ENCODE measurements at places on chromosomes 13 and 19.

- DNase-seq, result peak; percentile 2
These were observed 480.2 kb upstream of the MIR17HG start for GRCh38 chr13:90867336-90867683.

DNA sequence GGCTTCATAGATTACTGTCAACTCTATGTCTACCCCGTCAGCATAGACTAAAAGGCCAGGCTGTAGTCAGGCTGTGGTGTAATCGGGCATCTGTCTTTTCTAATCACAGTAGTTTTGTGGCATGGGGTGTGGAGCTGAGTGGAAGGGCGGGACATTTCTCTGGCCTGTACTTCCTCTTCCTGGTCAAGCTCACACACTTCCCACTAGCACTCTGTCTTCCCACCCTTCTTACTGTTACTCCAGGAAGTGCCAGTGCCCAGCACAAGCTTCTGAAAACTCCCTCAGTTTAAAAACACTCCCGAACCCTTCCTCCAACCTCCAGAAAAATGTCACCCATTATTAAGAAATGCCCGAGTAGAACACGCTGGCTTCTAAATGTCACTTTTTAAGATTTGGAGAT lies 229.8 kb downstream of the KLF5 start:
- no peak for DNase-seq

GRCh38 chr13:92136449-92137155 lies 738.2 kb downstream of the GPC5 start:
- DNase-seq, result no peak

DNA sequence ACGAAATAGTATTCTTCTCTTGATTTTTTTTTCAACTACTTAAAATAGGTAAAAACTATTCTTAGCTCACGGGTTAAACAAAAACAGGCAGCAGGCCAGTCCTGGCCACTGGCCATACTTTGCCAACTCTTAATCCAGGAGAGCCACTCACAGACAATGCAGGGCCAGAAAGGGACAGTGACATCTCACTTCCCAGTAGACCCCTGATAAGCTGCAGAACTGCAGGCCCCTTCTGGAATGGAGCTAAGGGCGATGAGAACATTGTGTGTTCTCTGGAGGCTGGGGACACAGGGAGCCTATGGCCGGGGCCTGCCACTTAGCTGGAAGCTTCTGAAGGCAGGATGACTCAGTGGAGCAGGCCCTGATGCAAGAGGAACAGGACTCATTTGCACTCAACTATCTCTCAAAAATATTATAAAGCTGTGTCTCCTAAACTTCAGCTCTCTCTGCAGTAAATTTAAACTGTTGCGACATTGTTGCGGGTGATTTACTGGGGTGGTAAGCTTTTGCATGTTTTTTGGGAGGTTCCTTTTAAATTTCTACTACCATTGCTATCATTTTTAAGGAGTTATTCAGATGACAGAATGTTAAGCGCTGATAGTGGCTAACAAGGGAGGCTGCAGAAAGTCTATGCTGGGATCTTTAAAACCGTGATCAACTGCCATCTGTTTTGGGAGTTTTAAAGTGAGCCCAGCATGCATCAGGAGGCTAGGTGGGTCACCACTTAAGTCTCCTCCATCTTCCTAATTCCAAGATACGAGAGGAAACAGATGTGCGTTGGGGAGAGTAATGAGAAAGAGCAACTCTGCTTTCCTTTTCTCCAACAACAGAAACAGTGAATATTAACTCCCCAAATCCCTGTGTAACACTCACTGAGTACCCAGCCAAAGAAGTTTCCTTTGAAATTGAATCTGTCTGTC lies 33.2 kb upstream of the KATNAL1 start:
- no peak for DNase-seq

- DNase-seq, result no peak
These were observed 18.3 kb downstream of the ATP4B start for GRCh38 chr13:113639616-113640262.

DNA sequence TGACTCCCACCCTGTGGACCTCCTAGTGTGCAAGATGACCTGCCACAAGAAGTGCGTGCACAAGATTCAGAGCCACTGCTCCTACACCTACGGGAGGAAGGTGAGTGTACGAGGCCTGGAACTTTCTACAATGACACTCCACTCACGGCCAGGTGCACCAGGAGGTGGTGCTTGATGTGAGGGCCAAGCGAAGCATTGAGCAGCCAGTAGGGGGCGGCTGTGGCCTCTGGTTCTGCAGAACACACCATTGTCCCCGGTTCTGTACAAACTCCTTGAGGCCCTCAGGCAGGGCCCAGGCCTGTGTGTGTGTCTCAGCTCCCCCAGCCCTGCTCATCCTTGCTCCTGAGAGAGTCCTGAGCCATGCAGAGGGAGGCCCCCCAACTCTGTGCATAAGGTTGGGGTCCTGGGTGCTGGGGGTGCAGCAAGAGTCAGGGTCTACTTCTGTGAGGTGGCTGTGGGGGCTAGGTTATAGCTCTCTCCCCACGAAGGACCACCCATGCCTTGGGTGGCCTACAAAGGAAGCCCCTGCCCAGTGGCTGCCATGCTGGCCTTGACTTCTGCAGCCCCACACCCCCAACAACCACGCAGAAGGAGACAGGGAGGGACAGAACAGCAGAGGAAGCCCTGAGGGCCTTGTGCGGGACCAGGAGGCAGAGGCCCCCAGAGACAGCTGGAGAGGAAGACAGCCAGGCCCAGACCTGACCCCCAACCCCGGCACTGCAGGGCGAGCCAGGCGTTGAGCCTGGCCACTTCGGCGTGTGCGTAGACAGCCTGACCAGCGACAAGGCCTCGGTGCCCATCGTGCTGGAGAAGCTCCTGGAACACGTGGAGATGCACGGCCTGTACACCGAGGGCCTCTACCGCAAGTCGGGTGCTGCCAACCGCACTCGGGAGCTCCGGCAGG lies 9.7 kb upstream of the USE1 start:
- no peak for DNase-seq

DNA sequence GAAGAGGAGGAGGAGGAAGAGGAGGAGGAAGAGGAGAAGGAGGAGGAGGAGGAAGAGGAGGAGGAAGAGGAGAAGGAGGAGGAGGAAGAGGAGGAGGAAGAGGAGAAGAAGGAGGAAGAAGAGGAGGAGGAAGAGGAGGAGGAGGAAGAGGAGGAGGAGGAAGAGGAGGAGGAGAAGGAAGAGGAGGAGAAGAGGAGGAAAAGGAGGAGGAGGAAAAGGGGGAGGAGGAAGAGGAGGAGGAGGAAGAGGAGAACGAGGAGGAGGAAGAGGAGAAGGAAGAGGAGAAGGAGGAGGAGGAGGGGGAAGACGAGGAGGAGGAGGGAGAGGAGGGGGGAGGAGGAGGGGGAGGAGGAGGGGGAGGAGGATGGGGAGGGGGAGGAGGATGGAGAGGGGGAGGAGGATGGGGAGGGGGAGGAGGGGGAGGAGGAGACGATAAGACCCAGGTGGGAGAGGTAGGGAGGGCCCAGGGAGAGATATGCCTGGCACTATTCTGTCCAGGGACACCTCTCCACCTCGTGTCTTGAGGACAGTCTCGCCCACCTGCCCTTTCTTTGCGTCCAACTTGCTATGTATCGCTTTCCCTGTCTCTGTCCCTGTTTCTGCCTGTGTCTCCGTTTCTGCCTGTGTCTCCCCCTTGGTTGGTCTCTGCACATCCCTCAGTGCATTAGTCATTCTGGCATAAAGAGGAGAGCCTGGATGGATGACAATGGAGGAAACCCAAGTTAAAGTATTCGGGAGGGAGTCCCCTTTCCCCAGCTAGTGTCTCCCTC lies 7.1 kb upstream of the KLK5 start:
- no peak for DNase-seq

- DNase-seq, result no peak
These were observed 697 bp downstream of the FCGRT start for GRCh38 chr19:49512970-49513745.

GRCh38 chr13:49060678-49061387 lies 85.1 kb downstream of the FNDC3A start:
- DNase-seq, result no peak

DNA sequence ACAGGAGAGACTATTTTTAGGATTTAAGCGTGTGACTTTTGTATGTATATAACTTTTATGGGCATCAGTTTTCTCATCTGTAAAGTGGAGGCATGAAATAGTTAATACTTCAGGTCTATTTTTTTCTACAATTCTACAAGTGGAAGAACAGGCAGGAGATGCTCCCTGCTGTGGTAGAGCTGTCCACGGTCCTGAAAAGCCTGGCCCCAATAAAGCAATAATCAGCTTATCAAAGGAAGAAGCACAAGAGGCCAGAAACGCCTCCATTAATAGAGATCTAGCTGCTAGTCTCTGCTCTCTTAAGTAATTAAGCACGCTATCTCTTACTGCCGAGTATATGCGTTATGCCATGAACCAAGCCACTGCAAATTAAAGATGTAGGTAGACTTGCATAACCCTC lies 28.0 kb upstream of the WASF3 start:
- no peak for DNase-seq

DNA sequence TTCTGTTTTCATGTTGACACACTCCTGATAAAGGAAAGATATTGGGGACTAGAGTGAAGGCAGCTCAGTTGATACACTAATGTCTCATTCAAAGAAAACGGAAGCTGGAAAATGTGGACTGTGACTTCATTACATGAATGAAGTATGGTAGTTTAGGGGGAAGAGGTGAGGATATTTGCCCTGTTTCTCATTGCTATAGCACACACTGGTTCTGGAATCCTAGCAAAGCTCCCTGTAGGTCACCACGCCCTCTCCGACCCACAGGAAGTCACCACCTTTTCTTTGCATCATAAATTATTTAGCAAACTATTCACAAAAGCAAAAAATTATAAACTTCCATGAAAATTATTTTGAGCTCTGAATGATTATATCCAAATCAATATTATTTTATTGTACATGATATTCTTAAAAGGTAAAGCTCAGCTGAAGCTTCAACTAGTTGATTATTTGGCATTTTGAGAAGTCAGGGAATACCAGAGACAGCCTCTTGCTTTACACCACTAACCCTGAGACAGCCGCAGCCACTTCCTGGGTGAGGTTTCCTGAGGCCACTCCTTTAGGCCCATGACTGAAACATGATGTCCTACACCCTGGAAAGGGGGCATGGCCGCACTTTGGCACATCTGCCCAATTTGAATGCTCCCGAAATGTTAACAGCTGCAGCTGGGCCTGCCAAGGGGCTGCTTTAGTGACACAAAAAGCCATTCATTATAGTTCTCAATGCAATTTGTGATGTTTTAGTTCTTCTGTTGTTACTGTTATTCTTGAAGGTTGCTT lies 50.0 kb upstream of the WDFY2 start:
- DNase-seq, result no peak

- DNase-seq, result no peak
These were observed 254.8 kb downstream of the LHFPL6 start for GRCh38 chr13:39347926-39348901.

DNA sequence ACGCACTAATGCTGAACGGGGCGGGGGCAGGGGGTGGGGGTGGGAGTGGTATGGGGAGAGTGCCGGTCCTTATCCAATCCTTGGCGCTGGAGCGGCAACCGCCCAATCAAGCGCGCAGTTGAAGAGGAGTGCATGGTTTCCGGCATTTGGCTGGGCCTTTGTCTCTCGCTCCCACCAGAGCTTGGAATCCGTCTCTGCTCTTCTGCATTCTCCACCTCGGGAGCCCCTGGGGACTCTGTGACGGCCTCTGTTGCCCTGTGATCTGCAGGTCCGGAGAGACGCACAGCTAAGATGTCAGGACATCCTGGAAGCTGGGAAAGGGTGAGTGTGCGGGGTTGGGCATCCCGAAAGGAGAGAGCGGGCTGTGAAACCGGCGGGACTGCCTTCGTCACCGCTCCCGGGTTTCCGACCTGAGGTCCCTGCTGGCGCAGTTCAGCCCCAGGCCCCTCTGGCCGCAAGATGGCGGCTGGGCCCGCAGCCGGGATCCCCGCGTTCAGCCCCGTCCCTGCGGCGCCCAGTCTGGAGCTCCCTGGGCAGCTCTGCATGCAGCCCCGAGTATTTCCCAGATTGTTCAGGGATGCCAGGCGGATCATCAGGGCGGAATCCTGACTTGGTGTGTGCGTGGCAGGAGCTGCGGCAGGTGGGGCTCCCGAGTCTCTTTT lies 53.6 kb upstream of the ZNF254 start:
- peak; percentile 74 for DNase-seq

- DNase-seq, result no peak
These were observed 47.5 kb upstream of the MED4 start for GRCh38 chr13:48142436-48142835.

DNA sequence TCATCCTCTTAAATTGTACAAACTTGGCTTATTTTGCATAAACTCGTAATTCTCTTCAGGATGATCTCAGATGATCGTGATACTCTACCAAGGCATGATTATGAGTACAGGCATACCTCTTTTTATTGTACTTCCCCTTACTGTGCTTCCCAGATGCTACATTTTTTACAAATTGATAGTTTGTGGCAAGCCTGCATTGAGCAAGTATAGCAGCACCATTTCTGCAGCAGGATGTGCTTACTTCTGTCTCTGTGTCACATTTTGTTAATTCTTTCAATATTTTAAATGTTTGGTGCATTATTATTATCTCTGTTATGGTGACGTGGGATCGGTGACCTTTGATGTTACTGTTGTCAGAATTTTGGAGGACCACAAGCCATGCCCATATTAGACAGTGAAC lies 752.3 kb downstream of the PCDH9 start:
- no peak for DNase-seq

- DNase-seq, result no peak
These were observed 274.4 kb upstream of the GPC6 start for GRCh38 chr13:92952161-92952560.

DNA sequence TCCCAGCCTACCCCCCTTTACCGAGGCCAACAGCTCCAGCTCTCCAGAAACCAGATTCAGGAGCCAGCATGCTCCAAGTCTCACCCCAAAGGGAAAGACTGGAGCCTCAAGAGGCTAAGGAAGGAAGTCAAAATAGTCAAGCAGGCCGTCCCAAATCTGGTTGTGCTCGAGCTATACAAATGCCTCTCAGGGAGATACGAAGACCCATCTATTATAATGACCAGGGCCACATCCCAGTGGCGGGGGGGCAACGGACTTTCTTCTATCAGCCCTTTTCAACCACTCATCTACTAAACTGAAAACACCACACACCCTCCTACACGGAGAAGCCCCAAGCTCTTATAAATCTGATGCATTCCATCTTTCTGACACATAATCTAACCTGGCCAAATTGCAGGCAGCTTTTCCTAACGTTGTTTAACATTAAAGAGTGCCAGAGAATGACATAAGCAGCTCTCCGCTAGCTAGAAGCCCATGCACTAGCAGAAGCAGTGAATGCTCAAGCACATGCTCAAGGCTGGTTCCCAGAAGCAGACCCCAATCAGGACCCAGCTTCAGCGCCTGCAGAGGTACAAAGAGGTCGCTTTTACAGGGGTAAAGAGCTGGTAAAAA lies 104.6 kb upstream of the ZNF98 start:
- DNase-seq, result no peak

All from GM18507 (cell line).